ENCODE measurements at places on chromosomes 4 and X.

GRCh38 chrX:107840971-107841370 is 15.3 kb downstream of the MID2 start:
- no peak for DNase-seq

DNA sequence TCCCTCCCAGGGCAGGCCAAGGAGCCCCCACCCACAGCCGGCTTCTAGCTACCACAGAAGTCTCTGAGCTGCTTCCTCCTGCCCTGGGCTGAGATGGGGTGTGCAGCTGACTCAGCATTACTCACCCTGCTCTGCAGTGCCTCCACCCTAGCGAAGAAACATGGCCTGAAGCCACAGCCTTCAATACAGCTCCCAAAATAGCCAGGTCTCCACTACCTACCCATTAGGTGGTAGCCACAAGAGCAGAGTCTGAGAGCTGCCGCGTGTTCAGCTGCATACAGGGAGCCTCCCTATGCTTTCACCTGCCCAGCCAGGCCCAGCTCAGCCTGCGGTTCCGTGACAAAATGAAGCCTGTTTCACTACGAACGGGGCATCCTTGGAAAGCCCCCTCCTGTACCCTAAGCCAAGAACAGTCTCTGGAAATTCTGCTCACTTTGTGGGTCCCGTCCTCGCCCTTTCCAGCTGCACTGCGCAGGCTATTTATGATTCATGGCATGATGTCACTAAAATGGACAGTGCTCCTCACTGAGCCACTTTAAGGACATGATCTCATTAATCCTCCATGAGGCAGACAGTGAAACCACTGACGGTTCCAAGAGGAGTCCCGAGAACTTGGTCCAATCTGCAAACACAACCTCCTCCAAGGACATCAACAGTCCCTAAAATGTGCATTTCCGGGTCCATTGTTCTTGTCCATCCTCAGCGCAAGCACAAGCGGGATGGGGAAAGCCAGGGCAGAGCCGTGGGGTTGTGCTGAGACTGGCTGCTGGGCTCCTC is 20.2 kb downstream of the WDR1 start:
- DNase-seq: peak; percentile 87

- DNase-seq: no peak
Measured at GRCh38 chr4:32148111-32148666, 1428.0 kb downstream of the PCDH7 start.

GRCh38 chr4:46329118-46329976 is 60.6 kb downstream of the GABRA2 start:
- DNase-seq: peak; percentile 28

DNA sequence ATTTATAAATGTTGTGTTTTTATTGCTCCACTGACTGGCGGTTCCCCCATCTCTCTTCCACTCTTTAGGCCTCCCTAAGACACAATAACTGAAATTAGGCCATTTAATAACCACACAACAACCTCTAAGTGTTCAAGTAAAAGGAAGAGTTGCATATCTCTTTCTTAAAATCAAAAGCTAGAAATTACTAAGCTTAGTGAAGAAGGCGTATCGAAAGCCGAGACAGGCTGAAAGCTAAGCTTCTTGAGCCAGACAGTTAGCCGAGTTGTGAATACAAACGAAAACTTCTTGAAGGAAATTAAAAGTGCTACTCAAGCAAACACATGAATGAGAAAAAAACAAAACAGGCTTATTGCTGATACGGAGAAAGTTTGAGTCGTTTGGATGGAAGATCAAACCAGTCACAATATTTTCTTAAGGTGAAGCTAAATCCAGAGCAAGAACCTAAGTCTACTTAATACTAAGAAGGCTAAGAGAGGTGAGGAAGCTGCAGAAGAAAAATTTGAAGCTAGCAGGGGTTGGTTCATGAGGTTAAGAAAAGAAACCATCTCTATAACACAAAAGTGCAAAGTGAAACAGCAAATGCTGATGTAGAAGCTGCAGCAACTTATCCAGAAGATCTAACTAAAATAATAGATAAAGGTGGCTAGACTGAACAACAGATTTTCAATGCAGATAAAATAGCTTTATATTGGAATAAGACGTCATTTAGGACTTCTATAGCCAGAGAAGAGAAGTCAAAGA is 194.0 kb upstream of the TTC29 start:
- DNase-seq: no peak

- no peak for DNase-seq
Measured at GRCh38 chr4:153490985-153491483, 24.9 kb downstream of the TMEM131L start.

- DNase-seq: peak; percentile 45
Measured at GRCh38 chr4:110414561-110414920, 61.4 kb upstream of the ENPEP start.

DNA sequence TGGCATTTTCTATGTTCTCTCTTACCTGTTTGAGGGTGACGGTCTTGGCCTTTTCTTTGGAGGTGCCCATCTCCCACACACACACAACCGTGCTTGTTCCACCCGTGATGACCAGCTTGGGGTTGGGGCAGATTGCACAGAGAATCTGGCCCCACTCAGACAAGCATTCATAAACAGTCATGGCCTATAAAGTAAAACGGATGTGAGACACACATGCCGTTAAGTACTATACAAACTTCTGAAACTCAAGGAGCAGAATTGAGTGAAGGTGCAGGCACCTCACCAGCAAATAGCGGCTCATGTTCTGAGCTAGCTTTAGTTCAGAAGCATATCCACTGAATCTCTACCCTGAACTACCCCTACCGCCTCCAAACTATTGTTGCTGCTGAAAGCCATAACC is 107.6 kb downstream of the CDS1 start:
- no peak for DNase-seq

DNA sequence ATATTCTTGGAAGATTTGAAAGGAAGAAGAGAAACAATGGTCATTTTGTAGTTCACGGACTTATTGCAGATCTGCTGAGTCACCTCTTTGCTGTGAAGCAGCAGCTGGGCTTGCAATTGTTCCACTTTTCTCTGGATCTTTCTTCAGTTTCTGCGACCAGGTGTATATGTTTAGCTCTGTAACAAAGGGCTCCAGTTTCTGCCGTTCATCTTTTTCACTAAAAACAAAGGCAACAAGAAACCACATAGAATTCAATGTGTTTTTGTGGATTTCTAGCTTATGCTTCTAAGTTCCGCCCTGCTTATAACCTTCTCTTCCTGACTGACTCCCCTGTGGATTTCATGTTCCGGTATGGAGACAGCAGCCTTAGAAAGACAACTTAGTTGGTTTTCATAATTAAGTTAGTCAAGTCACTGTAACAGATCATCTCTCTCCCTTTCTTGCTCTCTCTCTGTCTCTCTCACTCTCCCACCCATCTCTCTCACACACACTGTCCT is 121.6 kb upstream of the EPHA5 start:
- DNase-seq: no peak

- no peak for DNase-seq
Measured at GRCh38 chr4:26192899-26193869, 127.6 kb upstream of the RBPJ start.

- DNase-seq: no peak
Measured at GRCh38 chr4:162401021-162401420, 237.2 kb upstream of the FSTL5 start.

- no peak for DNase-seq
Measured at GRCh38 chrX:19627533-19627932, 112.2 kb upstream of the MAP3K15 start.

DNA sequence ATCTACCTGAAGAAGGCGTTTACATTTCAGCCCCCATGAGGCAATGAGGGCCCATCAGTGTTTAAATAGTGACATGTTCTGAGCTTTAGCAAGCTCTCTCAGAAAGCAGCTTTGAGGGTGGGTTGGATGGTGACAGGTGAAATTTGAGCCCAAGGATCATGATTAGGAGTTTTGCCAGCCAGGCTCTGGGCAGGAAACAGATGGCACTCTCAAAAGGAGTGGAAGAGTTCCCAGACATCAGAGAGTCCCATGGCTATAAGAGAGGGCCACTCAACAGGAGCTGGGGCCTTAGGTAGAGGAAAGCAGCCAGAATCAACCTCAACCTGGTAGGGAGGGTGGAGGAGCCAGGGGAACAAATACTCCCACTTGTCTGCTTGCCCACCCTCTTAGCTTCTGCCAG is 499.8 kb downstream of the MID1IP1 start:
- DNase-seq: no peak

DNA sequence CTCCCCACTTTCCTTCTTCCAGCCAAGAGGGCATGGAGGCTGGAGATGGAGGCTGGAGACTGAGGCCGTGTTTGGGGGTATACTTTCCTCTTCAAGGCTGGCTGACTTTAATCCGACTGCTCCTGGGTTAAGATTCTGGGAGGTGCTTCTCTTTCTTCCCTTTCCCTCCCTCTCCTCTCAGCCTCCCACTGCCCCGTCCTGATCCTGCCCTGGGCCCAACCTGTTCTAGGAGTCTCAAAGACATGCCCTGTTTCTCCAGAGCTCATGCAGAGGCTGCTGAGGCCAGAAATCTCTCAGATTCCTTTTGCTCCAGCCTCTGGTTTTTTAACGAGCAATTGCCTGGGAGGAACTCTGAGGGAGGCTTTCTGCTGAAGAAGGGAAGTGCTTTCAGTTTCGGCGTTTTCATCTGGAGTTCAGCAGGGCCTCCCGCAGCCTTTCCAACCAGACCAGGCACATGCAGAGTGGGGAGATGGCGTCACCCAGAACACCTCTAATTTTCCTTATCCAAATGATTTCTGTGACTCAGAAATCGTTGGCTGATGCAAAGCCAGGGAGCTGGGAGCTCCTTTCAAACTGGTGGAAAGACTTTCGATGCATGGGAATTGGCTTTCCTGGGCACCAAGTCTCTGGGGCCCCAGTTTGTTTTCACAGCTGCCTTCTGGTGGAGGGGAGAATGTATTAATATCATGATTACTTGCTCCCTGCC is 34.5 kb upstream of the FAM9C start:
- peak; percentile 55 for DNase-seq

- no peak for DNase-seq
Measured at GRCh38 chr4:182145334-182145905, 97.8 kb upstream of the TENM3 start.

DNA sequence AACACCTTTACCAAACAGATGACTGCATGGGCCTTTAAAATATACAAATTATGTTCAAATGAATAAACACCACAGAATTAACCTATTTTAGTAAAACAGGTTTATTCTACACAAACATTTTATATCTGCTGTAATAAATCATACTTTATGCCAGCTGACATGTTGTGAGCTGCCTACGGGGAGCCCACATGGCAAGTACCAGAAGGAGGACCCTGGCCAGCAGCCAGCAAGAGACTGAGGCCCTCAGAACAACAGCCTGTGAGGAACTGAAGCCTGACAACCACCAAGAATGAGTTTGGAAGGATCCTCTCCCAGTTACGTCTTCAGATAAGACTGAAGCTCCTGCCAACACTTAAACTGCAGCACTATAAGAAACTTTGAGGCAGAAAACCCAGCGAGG is 377.0 kb downstream of the PDGFC start:
- peak; percentile 37 for DNase-seq

GRCh38 chr4:176508780-176509331 is 189.1 kb downstream of the SPCS3 start:
- DNase-seq: no peak

DNA sequence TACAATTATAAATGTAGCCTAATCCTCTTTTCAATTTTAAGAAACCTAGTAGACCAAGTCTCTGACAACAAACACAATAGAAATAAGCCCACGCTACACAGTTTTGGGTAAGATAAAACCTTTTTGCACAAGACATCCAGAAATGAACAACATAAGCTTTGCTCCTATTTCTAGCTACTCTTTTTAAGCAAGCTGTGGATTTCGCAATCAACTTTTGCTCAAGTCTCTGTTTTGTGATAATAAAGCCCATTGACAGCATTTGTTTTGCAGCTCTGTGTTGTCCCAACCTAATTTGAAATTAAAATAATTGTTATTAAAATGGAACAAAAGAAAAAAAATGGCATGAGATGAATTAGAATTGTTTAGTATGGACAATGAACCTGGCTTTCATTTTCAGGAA is 287.9 kb upstream of the PUDP start:
- DNase-seq: no peak

DNA sequence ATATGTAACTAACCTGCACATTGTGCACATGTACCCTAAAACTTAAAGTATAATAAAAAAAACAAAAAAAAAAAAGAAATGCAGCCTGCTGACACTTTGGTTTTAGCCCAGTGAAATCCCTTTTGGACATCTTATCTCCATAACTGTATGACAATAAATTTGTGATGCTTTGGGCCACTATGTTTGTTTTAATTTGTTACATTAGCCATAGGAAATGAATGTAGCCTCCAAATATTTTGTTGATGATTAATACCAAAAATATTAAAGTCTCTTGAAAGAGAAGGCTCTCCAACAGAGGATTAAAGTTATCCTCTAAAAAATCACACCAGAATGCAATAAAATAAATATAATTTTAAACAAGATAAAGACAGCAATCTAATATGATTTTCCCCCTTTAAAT is 852.7 kb upstream of the SLIT2 start:
- no peak for DNase-seq

DNA sequence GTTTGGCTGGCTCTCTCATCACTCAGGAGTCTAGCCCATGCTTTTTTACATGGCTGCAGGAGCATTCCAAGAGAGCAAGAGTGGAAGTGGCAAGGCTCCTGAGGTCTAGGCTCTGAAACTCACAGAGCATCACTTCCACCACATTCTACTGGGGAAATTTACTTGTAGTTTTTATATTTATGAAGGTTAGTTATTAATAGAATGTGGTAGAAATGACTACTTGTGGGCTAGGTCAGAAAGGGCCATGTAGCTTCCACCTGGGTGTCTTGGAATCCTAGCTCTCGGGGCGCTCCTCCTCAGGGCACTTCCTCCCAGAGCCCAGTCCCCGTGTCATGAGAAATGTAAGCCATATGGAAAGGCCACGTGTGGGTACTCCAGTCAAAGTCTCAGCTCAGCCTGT is 127.0 kb upstream of the CASK start:
- DNase-seq: no peak

DNA sequence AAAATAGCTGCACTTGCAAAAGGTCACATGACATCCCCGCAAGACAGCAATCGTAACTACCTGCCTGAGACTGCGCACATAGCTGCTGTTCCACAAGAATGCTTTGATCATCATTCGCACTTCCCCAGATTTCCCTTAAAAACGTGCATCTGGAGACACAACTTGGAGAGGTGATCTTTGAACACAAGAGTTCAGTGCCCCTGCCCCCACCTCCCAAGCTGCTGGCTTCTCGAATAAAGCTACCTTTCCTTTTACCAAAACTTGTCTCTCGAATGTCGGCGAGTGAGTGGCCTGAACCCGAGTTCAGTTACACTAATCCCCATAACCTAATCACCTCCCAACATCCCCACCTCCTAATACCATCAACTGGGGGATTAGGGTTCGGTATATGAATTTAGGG is 14.4 kb upstream of the MRFAP1 start:
- DNase-seq: no peak

GRCh38 chr4:87499403-87500091 is 29.6 kb downstream of the SPARCL1 start:
- no peak for DNase-seq

DNA sequence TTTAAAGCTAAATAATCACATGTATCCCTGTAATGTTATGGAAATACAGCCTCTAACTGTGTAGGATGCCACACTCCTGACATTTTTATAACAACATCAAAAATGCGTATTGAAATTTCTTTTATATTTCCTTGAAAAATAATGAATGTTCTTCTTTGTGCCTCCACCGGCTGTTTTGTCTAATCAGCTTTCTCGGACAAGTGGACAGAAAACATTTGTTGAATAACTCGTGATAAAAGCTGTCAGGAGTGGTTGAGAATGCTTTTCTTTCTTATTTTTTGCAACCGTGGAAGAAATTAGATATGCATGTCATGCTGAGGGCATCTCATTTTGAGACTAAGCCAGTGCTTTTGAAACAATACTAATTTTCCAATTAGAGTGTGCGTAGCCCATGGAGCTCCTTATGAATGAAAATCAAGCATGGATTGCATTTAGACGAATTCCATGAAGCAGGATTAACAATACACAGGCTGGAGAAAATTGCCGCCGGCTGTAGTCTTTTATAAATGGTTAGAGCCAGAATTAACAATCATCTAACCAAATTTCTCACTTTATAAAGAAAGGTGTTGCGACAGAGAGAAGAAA is 614.5 kb upstream of the LCORL start:
- no peak for DNase-seq

Data from femur (tissue), 1 donor.